GF-D8 (cell line): ENCODE measurements at places on chromosomes 4 and X.
A peak's percentile ranks its signal among the peaks of the same experiment; 100 is the strongest.

DNA sequence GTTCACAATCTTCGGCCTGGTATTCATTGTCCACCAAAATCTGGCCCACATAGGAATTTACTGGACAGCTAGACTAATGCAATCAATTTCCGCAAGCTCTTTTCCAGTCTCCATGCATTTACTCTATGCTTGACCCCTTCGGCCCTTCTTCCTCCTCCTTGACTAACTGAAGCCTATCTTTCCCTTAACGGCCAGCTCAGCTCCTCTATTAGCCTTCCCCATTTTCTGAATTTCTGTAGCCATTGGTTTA, 1.2 kb upstream of the PHKA2 start:
- no peak for DNase-seq

GRCh38 chr4:76896614-76897535, 1.1 kb downstream of the SOWAHB start:
- no peak for DNase-seq

DNA sequence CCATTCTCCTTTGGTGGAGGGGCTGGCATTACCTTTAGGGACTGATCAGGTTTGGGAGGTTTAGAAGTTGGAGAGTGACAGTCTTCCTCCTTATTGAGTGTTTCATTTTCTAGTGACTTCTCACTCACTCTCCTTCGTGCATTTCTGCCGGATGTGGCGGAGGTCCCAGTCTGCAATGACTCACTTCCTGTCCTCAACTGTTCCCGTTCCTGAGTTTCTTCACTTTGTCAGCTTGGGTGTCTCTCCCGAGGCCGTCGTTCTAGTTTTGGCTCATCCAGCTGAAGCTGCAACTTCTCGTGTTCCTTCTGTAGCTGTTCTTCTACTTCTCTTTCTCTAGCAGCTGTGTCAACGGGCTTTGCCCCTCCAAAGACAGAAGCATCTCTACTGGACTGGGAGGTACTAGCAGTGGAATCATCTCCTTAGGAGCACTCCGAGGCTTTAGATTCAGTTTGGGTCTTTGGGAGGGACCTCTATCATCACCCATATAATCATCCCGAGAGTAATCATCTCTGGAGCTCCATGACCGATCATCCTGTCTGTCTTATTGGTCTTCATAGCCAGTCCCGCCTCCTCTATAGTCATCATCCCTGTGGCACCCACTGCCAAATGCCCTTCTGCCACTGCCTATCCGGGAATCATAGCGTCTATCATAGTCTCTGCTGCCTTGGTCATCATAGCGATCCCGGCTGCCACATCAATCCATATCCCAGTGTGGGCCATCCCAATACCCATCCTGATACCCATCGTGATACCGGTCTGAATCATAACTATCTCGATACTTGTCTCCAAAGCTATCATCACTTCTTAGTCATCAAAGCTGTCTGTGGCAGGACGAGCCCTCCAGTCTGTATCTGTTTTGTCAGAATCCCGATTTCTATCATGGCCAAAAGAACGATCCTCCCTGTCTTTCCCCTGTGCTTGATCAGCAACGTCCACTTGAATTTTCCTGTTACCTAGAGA, 35.3 kb upstream of the VSIG4 start:
- peak; percentile 85 for DNase-seq

- DNase-seq: no peak
Observed at GRCh38 chr4:14829795-14830194, 172.5 kb upstream of the CPEB2 start.

DNA sequence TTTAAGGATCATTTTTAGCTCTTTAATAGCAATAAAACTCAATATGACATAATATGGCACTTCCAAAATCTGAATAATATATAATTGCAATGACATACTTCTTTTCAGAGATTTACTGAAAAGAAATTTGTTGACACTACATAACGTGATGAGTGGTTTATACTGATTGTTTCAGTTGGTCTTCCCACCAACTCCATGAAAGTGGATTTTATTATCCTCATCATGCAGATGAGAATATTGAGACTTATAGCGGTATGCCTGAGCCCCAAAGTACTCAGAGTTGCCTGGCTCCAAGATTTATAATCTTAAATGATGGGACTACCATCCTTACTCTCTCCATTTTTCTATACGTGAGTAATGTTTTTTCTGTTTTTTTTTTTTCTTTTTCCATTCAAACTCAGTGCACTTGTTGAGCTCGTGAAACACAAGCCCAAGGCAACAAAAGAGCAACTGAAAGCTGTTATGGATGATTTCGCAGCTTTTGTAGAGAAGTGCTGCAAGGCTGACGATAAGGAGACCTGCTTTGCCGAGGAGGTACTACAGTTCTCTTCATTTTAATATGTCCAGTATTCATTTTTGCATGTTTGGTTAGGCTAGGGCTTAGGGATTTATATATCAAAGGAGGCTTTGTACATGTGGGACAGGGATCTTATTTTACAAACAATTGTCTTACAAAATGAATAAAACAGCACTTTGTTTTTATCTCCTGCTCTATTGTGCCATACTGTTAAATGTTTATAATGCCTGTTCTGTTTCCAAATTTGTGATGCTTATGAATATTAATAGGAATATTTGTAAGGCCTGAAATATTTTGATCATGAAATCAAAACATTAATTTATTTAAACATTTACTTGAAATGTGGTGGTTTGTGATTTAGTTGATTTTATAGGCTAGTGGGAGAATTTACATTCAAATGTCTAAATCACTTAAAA, 15.3 kb downstream of the ALB start:
- no peak for DNase-seq

DNA sequence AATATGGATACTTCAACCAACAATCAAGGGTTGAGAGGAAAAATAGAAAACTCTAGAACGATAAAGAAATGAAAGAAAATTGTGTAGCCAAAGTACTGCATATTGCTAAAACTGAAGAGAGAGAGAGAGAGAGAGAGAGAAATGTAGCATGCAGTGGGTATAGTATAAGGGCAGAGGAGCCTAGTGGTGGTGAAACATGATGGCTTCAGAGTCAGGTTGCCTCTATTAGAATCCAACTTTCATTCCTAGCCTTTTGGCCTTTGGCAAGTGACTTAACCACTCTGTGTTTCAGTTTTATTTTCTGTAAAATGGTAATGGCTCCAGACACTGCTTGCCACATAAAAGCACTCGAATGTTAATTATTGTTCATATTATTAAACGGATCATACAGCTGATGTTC, 71.2 kb upstream of the NAF1 start:
- no peak for DNase-seq

DNA sequence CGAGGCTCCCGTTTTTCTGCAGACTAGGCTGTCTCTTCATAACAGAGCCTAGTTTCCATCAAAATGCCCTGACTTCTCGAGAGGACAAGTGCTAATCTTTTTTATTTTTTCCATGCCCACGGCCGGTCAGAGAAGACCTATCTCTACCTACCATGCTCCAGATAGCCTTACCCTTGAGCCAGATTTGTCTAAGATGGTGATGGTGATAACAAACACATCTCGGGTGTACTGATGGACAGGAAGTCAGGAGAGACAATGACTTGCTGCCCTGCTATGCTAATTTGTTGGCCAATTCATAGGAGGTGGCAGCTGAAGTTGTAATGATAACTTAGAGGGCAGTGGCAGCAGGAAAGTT, 42.2 kb upstream of the NKRF start:
- DNase-seq: no peak

- DNase-seq: no peak
Observed at GRCh38 chr4:149932188-149932587, 116.5 kb upstream of the IQCM start.

- peak; percentile 11 for DNase-seq
Observed at GRCh38 chr4:37452952-37453280, 208.4 kb downstream of the NWD2 start.

DNA sequence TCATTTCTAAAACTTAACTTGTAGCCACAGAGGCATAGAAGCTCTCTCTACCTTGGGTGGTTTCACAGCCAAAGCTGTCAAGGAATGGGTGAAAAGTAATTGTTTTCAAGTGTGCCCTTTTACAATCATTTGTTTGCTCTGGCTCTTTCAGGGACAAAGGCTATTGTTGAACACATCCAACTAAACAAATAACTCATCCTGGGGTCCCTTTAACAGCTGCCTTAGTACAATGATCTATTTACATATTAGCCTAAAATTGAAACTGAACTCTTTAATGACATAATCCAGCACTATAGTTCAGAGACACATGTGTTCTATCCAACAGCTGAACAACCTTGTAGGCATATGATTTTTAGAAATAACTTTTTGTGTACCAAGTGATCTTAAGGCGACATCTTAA, 3.7 kb downstream of the HHIP start:
- DNase-seq: no peak

- DNase-seq: no peak
Observed at GRCh38 chr4:122652379-122652778, 31.5 kb upstream of the IL21 start.

GRCh38 chr4:178395798-178396197, 953.6 kb upstream of the AGA start:
- no peak for DNase-seq

DNA sequence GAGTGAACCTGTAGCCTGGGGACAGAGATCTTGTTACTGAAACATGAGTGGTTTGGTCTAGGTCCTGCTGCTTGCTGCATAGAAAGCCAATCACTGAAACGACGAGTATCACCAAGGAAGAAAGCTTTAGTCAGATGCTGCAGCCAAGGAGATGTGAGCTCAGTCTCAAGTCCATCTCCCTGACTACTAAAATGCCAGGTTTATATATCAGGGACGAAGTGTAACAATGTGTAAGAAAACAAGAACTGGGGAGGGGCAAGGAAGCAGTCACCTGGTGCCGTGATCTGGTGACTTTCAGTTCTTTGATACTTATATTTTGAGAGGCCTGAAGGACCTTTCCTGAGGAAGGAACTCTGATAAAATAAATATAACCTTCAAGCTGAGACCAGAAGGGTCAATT, 19.6 kb upstream of the ABRAXAS1 start:
- DNase-seq: no peak

- no peak for DNase-seq
Observed at GRCh38 chr4:112916868-112917267, 132.6 kb upstream of the ANK2 start.

GRCh38 chr4:30518211-30518610, 202.0 kb upstream of the PCDH7 start:
- no peak for DNase-seq

DNA sequence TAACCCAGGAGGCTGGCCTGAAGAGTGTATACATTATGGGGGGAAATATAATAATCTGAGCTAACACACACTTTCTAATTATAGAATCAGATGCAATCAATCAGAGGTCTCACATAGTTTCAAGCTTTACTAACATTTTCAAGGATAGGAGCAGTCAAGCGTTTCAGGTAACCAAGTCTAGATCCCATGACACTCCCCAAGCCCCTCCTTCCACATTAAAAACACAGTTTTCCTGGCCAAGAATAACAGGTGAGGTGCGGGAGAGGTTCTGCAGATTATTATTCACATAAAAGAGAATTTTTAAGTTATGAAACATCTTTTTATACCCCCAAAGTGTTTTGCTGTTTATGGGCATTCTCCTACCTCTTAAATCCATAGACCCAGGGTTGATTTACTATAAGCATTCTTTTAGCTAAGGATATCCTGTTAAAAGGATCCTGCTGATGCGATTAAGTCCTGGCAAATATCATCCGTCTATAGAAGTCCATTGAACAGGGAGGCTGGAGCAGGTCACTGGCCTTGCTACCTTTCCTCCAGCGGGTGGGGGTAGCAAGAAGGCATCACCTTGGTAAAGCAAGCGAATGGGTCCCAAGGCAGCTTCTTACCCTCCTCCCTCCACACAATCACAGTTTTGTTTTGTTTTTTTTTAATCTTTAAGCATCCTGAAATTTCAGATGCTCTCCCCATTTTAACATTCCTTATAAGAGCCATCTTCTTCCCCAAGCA, 104.7 kb upstream of the GPM6A start:
- no peak for DNase-seq

DNA sequence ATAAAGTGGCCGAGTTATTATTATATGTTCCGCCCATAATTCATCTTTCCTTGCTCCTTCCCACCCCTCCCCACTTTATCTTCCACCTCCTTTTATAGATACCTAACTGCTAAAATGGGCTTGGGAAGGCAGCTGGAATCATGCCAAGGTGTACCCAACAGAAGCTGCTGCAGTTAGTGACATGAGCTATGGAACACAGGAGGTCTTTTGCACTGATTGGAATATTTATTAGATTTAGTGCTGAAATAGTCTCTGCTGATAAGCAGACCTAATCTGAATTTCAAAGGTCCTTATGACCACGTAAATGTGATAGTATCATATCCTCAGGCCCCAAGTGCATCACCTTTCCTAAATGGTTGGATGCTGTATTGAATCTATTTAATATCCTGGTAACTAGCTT, 64.9 kb downstream of the HMGB2 start:
- DNase-seq: no peak

GRCh38 chr4:685679-686412, 3.1 kb downstream of the SLC49A3 start:
- no peak for DNase-seq

DNA sequence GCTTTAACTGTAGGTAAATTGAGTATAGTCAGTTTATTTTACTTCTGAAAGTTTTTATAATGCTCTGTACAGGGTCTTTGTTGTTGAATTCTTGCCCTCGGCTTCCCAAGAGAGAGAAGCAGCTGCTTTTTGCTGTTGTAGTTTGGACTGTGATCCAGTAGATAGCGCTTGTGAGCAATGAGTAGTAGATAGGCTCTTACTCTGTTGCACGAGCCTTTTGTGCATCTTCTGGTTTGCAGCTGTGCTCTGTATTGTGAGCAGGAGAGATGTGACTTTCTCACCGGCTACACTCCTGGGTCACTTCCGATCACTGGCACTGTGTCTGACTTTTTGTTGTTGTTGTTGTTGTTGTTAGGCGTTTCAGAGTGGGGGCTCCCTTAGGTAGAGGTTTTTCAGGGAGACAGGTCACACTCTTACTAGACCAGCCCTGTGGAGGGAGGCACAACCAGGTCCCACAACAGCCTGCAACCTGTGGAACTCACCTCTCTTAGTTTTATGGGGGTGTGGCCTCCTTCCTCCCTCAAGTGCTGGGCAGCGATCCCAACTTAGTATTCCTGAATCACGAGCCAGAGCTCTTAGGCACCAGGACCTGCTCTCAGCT, 822.1 kb upstream of the GALNTL6 start:
- no peak for DNase-seq

DNA sequence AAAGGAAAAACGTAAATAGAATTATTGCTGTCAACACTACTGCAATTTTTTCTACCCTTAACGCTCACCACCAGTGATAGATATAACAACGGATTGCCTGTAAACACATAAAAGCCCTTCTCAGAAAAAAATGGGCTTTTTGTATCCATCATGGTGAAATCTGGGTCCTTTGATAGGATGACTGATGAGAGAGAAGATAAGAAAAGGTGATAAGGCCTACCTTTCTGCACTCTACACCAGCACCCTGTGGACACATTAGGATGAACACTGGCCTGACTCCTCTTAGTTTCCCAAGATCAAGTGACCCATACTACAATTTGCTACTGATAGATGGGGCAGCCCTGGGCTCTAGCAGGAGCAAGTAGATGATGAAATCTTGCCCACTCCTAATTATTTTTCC, 112.3 kb upstream of the RAP2C start:
- DNase-seq: no peak

DNA sequence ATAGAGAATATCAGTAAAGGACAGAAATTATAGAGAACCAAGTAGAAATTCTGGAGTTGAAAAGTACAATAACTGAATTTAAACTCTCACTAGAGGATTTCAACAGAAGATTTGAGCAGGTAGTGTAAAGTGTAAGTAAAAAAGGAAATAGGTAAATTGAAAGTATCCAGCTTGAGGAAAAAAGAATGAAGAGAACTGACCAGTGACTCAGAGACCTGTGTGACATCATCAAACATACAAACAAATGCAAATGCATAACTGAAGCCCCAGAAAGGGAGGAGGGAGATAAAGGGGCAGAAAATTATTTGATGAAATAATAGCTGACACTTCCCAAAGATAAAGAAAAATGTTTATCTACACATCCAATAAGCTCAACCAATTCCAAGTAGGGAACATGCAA, 8.3 kb upstream of the SPON2 start:
- DNase-seq: no peak
